ENCODE measurements at places on chromosomes 3 and 15.

GRCh38 chr15:90642464-90643300 lies 74.5 kb upstream of the BLM start:
- DNase-seq = no peak

- DNase-seq = peak; percentile 95
Measured at GRCh38 chr3:131361464-131362421, 19.8 kb upstream of the NUDT16 start.

GRCh38 chr3:145058483-145058882 lies 1086.9 kb downstream of the DIPK2A start:
- no peak for DNase-seq

DNA sequence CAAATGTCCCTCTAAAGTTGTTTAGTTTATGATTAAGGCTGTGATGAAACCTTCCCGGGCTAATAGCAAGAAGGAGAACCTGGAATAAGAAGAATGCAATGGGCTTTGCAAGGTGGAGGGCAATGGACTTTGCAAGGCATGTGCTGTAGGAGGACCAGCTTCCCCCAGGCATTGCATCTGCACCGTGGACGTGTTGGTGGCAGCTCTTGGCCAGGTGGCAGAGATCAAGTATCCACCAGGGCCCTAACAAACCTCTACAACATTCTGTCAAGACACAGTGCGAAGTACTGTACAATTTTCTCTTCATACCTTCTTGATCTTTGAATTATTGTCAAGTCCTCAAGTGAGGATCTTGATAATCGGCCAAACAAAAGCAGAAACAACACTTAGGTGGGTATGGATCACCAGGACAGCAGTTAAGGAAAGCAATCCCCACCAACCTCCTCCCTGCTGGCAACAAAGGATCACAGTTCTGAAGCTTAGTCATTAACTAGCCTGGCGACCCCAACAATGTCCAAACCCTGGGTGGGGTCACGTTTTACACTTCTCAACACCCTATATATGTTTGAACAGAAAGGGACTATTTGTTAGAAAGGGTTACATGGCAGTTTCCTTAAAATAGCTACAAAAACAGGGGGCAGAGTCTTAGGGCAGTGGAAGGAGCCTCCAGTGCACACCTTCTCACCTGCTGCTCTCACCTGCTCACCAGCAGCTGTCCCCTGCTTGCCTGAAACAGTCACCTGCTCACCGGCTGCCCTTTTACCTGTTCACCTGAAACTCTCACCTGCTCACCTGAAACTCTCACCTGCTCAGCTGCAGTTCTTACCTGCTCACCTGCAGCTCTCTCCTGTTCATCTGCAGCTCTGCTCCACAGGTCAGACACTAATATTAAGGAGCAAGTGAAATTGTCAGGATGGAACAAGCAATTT lies 137.9 kb upstream of the LIPC start:
- DNase-seq = peak; percentile 31

- DNase-seq = no peak
Measured at GRCh38 chr3:147418808-147419701, 9.9 kb downstream of the ZIC1 start.

DNA sequence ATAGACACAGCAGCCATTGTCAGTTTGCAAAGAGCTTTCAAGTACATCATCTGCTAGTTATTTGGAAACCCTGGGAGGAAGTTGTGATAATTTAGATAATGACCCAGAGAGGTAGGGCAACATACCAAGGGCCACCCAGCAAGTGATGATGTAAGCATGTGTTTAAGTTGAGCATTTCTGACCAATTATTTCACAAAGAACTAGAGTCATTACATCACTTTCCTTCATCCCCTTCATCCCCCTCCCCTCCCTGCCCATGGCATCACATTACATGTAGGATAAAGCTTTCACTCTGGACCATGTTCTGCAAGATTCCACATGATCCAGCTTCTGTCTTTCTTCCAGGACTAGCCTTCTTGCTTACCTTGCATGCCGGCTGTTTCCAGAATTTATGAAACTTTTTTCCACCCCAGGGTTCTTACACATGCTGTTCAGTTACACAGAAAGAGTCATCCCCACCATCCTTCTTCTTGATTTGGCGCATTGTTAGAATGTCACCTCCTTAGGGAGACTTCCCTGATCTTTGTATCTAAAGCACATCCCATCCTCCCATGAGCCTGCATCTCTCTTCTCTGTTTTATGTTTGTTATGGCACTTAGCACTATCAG lies 71.3 kb downstream of the PTPRG start:
- no peak for DNase-seq

GRCh38 chr15:39554746-39555387 lies 26.0 kb upstream of the THBS1 start:
- DNase-seq = no peak

- DNase-seq = no peak
Measured at GRCh38 chr15:79093352-79093935, 2.9 kb upstream of the RASGRF1 start.

Data from NCI-H146 (cell line).